ENCODE measurements at places on chromosomes 7 and 10.

DNA sequence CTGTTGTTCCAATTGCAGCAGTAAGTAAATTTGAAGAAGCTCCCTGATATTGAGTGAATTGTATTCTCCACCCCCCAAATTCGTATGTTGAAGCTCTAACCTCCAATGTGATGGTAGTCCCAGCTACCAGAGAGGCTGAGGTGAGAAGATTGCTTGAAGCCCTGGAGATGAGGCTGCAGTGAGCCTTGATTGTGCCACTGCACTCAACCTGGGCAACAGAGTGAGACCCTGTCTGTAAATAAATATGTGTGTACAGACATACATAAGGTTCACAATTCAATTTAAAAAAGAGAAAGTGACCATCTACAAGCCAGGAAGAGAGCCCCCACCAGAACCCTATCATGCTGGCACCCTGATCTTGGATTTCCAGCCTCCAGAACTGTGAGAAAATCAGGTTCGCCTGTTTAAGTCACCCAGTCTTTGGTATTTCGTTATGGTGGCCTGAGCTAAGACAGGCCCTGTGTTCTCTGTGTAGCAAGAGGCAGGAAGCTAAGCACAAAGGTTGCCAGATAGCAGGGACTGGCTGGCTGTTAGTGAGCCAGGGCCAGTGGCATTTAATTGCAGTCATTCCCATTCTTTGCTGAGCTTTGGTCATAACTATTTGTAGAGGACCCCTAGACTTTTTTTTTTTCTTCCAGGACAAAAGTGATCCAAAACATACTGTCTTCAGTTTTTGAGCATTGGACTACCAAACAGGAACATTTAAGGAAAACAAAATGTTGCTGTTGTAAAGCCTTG is 45.6 kb downstream of the AUTS2 start:
- DNase-seq: no peak

- DNase-seq: no peak
Measured at GRCh38 chr10:116882639-116883038, 33.3 kb downstream of the ENO4 start.

DNA sequence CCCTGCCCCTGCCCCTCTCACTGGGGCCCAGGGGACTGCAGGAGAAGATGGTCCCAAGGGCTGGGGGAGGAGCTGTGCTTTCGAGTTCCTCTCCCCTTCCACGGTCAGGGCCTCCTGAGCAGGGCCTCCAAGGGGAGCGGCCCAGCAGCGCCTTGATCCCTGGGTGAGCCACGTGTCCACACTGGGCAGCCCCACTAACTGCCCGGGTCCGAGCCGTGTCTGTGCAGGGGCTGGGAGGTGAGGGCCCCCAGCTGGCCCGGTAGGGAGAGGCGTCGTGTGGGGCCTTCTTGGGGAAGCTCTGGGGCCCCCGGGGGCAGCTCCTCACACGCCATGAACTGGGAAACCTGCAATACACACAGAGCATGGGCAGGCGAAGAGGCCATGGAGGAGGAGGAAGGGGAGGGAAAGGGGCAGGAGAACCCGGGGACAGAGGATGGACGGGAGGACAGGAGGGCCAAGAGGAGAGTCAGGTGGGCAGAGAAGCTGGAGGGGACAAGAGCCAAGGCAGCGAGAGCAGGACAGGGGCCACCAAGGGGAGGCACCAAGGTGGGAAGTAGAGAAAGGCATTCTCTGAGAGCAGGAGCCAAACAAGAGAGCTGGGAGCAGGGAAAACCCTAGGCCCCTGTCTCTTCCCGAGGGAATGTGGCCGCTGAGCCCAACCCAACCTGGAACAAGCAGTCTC is 32.8 kb downstream of the KCNH2 start:
- DNase-seq: no peak

- no peak for DNase-seq
Measured at GRCh38 chr7:96826089-96826488, 116.4 kb upstream of the SEM1 start.

DNA sequence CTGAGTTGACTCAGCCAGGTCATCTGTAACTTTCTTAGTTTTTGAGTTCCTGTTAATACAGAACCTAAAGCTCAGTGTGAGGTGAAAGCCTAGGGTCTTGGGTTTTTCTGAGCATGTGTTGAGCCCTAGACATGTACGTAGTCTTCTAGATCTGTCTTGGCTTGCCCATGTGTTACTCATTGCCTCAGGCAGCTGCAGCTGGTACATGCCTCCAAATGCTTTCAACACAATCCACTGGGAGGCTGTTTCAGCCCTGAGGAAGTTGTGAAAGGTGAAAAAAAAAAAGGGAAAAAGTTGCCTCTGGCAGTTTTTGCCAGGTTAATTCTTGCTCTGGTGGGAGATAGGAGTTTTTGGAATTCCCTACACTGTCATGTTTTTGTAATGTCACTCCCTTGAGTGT is 134.6 kb downstream of the RNF216 start:
- DNase-seq: no peak

DNA sequence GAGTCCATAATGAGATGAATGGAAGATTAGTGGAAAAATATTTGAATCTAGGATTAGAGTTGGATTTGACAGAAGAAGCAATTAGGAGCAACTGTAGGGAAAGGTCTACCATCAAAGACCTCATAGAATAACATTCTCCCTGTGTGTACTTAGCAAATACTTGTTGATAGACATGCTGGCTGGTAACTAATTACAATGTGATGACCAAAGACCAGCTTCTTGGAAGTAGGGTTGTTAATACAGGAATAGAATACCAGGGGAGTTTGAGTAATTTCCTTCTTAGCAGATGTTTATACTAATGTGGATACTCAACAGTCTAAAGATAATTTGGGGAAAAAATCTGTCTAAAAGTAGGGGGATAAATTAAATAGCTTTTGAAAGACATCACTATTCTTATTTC is 357.5 kb upstream of the BMPER start:
- no peak for DNase-seq

DNA sequence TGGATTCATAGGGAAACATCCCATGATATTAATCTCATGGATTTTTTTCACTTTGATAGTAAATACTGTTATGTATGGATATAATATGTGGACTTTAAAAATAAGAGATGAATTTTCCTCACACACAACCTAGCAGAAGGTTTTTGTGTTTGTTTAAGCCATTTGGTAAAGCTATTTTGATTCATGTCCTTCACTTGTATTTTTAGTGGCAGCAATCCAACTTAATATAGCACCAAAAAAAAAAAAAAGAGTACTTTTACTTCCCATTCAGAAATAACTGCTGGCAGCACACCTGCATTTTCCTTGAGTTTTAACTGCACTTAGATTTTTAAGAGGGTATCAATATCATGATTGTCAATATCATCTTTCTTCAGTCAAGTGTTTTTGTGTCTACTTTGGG is 60.0 kb downstream of the MCMBP start:
- no peak for DNase-seq

GRCh38 chr7:71846160-71846559 is 566.0 kb downstream of the CALN1 start:
- DNase-seq: no peak

DNA sequence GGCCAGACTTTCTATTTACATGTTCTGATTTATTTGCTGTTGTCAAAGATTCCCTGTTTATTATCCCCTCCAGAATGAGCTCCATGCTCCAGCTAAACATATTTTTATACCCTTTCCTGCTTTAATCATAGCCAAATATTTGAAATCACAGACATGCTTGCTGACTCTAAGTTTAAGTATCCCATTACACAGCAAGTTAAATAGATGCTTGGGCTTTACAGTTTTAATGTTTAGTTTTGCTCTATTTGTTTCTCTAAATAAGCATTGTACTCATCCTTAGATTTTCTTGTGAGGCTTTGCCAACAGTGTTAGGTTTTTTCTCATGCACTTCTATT is 196.8 kb downstream of the TAX1BP1 start:
- no peak for DNase-seq

DNA sequence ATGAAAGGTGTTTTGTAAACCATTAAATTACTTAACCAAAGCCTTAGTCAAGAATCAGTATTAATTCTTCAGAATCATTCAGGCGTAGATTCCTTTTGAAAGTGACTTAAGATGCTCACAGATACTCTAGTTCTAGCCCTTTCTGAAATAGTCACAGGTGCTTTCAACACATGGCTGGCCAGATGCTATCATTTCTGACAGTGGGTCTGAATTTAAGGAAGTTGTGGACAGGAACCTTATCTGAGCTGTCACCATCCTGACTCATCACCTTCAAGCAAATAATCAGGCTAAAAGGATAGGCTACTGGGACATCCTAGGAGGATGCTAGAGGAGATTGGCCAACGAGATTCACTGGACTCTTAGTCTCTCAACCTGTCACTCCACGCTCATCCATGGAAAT is 501.5 kb downstream of the LRMDA start:
- DNase-seq: no peak

DNA sequence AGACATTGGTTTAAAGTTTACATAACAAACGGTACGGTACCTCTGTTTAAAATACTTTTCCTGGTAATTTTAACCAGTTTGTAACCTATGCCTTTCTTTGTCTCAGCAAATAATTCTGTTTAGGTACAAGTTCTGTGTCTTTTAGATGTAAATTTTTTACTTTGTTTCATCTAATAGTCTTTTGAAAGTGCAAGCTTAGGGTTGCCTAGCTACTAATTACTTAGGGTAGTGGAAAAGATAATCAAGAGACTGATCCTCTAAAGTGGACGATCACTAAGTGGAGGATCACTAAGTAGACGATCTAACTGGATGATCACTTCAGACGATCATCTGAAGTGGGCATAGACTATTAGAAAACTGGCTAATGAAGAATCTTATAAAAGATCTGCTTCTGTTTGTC is 16.1 kb upstream of the FKBP9 start:
- no peak for DNase-seq

DNA sequence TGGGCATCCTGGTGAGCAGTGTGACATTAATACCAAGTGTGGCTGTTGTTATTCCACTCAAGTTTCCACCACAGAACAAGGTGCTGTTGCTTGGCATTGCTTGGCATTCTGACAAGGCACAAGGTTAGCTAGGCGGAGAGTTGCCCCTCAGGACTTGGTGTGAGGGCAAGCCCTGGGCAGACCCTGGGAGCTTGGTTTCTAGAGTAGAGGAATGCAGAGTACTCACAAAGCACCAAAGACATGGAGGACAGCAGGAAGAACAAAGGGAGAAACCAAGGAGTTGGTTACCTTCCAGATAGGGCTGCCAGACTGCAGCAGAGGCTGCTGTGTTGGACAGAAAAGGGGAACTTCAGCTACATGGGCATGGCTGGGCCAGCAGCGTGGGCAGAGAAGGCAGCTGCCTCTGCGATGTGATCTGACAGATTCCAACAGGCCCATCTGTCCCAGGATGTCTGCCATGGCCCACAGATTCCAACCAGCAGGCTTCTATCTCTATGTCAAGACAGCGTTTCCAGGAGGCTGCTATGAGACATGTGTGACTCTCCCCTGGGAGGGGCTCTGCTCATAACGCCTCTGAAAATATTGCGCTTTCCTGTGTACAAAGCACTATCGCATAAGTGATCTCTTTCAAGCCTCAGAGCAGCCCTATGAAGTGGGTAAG is 1.8 kb downstream of the GOLGA7B start:
- DNase-seq: no peak

- no peak for DNase-seq
Measured at GRCh38 chr10:60896033-60896432, 48.0 kb downstream of the RHOBTB1 start.

- DNase-seq: no peak
Measured at GRCh38 chr10:94370501-94370900, 7.8 kb upstream of the NOC3L start.

- DNase-seq: no peak
Measured at GRCh38 chr7:39637400-39637799, 14.0 kb downstream of the RALA start.

DNA sequence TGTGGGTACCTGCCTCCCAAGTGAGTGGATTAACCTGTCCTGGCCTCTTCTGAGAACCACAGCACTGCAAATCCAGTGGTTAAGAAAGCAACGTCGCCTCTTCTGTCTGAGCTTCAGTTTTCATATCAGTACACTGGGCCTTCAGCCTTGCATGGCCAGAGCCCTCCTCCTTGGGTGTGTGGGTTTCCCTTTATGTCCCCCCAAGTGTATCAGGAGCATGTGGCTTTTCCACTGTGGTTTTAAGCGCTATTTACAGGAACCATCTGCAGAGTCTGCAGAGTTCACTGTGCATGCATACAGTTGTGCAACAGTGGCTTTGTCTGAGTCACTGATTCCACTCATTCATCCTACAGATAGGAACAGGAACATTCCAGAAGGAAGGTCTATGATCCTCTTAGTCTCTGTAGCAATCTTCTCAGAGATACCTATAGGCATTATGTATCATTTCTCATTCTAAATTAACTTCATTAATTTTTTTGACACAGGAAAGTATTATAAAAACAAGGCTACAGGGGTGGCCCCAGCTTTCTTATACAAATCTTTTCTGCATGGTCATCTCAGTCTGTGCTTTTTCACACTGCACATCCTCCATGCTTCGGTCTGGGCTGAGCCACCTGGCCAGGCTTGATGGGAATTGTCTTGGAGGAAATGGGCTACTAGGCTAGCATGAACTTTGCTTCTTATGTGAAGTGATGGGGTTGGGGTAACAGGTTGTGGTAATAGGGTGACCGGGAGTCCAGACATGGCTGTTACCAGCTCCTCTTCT is 17.1 kb downstream of the MBL2 start:
- DNase-seq: no peak

- DNase-seq: no peak
Measured at GRCh38 chr10:47048526-47048905, 137.3 kb downstream of the PTPN20 start.

GRCh38 chr10:114212153-114212552 is 26.9 kb upstream of the VWA2 start:
- no peak for DNase-seq

- DNase-seq: no peak
Measured at GRCh38 chr10:47104786-47105385, 193.7 kb downstream of the PTPN20 start.

DNA sequence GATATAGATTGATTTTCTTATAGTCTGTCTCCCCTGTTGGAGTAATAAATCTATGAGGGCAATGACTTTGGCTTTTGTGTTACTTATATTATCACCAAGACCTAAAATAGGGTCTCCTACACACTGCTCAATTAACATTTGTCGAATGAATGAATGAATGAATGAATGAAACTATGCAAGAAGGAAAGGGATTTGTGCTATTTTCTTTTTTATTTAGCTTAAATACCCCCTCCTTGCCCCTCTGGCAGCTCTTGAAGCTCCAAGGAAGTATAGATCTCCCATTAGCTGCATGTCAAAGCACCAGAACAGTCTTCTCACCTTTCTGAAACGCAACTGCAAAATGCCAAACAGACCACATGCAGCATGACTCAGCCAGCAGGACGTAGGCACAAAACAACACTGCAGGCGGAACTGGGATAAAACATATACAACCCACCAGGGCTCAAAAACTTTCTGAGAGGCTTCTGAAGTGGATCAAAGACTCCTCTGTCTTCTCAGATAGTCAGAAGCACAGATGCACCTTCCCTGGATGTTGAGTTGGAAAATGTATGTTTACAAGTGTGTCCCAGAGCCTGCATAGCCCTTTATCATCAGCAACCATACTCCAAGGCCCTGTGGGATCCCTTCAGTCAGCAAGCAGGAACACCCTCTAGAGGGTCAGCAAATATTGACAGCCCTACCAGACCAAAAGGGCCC is 187.8 kb downstream of the NPSR1 start:
- no peak for DNase-seq

DNA sequence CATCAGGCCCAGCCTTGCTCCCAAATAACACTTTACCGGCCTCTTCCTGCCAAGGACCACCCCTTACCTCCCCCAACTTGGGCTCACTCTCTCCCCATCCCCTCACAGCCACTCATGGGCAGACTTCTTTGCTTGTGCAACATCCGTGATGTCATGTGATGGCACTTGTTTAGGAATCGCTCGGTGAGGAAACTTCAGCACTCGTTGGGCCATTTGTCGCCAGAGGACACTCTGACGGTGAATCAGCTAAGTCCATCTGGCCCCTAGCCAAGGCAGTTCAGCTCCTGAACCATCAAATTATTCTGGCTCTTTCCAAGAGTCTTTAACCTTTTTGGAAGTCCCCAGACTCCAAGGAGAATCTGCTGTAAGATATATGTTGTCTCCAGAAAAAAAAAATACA is 19.2 kb downstream of the BTBD16 start:
- DNase-seq: no peak

All from CD8-positive, alpha-beta T cell (primary cell).